ENCODE measurements at places on chromosomes 2 and 18.

- DNase-seq = no peak
Measured at GRCh38 chr2:190062601-190063000, at the start of gene MSTN. TSS of gene MSTN (minus strand) at chr2:190062729. CDS start at chr2:190062596, 133 bp downstream.

DNA sequence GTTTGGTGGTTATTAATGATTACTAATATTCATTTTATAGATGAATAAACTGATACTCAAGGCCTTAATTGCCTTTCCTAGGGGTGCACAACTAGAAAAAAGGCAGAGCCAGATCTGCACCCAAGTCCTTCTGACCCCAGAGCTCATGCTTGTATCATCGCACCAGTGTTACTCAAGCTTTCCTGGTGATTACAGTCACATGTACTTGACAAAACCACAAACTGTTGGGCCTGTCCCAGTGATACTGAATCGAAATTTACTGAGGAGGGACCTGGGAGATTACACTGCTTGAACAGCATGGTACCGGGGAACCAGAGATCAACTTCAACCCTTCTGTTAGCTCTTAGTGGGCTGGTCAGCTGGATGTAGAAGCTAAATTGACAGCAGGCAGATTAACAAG is 33.7 kb downstream of the FASTKD2 start:
- no peak for DNase-seq

DNA sequence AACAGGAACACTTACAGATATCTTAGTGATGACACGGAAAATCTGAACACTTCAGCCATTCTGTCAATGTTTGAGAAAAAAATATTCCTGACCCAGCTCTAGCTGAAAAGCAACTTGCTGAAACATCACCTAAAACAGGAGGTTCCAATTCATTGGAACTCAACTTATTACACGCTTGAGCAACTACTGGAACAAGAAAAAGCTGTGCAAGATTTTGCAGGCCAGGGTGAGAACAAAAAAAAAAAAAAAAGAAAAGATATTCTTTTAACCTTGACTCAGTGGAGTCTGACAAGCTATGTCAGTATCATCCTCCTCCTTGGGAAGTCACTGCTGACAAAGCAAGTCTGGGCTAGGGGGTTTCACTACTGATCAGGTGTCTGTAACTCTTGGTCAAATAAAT is 351.0 kb downstream of the SS18 start:
- no peak for DNase-seq

DNA sequence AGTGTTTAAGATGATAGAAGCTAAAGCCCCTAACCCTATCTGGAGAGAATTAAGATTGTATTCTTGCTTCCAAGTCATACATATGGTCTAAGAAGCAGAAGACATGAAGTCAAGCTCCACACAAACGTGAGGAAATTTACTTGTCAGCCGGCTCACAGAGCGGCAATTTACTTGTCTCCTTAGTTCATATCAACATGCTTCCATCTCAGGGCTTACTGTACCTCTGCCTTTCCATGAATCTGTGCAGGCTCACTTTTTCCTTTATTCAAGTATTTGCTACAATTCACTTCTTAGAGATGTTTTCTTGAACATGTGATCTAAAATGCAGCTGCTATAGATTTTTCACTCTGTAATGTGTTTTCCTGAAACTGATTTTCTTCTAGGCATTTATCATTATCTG is 1386.4 kb downstream of the LRP1B start:
- no peak for DNase-seq

GRCh38 chr2:557635-558301 is 119.4 kb downstream of the TMEM18 start:
- no peak for DNase-seq

- no peak for DNase-seq
Measured at GRCh38 chr18:80210312-80211083, 36.8 kb downstream of the PARD6G start.

GRCh38 chr2:197500503-197501131 is 438 bp downstream of the HSPE1 start:
- DNase-seq = no peak

- DNase-seq = no peak
Measured at GRCh38 chr2:144630459-144631215, 110.7 kb upstream of the ZEB2 start.

GRCh38 chr2:143732076-143732475 is 602.9 kb downstream of the ARHGAP15 start:
- no peak for DNase-seq

DNA sequence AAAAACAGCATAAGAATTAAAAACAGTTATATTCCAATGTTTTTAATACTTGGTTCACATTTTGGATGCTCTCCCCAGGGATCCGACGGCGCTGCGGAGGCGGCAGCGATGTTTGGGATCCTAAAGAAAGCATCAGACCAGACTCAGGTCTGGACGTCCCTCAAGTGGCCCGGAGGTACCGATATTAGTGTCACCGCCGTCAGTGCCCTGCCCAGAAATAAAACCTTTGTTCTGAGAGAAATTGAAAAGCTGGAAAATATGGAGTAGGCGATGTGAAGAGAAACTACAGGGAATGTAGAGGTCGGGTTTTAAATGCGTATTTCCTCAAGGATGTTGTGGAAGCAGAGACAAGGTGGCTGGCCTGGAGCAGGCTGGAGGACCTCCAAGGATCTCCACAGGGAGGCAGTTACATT is 683 bp upstream of the TBC1D8 start:
- no peak for DNase-seq

GRCh38 chr2:37652199-37652640 is 19.2 kb downstream of the CDC42EP3 start:
- peak; percentile 72 for DNase-seq

GRCh38 chr18:9986156-9986930 is 72.5 kb downstream of the VAPA start:
- DNase-seq = no peak

GRCh38 chr2:119106301-119106897 is 52.2 kb downstream of the C1QL2 start:
- DNase-seq = peak; percentile 2

DNA sequence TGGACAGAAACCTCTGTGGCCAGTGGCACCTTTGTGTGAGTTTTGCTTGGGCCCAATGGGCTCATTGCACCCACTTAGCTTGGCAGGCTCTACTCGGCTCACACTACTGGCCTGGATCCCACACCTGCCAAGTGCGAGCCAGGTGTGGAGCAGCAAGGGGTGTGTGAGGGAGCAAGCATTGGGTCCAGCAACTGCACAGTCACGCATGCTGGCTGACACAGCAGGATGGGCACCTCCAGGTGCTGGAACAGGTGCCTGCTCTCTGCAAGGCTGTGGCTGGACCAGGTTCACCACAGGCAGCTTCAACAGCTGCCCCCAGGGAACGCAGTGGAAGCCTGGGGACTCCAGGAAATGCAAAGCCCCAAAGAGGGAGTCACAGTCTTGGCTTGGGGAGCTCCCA is 94.2 kb downstream of the DOK6 start:
- no peak for DNase-seq

DNA sequence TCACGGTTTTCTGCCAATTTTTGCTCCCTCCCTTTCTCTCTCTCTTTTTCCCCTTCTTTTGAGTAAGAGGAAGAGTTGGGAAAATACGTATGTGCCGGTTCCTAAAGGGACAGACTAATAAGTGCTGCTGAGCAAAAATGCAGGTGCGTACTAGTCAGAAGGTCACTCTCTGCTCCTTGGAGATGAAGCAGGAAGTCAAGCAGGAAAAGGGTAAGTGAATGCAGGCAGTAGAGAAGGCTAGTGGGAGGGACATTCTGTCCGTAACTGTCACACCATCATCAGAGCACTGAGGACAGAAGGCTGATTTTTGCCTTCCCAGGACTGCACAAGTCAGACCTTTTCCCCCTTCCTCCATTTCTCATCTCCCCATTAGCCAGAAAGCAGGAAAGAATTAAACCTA is 105.7 kb downstream of the CDH2 start:
- DNase-seq = no peak

DNA sequence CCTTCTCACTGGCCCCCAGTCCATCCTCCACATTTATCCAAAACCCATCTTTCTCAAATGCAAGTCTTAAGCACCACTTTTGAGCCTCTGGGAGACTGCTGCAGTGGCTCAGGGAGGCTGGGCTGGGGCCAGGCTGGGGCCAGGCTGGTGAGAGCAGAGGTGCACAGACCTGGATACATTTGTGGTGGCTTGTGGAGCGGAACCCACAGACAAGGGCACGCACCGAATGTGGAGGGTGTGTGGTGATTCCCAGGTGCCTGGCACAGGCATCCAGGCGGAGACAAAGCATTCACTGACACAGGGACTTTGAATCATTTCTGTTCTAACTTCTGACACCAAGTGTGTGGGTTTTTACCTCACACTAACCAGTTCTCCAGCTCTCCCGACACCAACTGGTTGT is 42.2 kb upstream of the MGAT4A start:
- no peak for DNase-seq

GRCh38 chr2:24429197-24430074 is 61.6 kb upstream of the NCOA1 start:
- no peak for DNase-seq

GRCh38 chr2:174009488-174010223 is 44.5 kb upstream of the SP3 start:
- DNase-seq = no peak

DNA sequence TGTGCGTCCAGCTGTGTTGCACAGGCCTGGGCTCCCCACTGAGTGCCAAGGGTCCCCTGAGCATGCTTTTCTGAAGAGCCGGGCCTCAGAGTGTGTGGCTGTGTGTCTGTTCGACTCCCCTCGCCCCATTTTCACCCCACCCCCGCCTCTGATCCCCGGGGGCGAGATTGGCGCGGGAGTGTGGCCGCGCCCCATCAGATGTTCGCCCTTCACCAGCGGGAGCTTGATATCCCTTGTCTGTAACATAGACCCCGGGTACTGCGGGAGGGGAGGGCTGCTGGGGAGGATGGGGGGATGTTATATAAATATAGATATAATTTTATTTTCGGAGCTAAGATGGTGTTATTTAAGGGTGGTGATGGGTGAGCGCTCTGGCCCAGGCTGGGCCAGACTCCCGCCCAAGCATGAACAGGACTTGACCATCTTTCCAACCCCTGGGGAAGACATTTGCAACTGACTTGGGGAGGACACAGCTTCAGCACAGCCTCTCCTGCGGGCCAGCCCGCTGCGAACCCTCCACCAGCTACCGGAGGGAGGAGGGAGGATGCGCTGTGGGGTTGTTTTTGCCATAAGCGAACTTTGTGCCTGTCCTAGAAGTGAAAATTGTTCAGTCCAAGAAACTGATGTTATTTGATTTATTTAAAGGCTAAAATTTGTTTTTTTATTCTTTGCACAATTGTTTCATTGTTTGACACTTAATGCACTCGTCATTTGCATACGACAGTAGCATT is 1.5 kb downstream of the RHOB start:
- DNase-seq = no peak

GRCh38 chr2:207875473-207876212 is 105.9 kb upstream of the FZD5 start:
- DNase-seq = no peak

DNA sequence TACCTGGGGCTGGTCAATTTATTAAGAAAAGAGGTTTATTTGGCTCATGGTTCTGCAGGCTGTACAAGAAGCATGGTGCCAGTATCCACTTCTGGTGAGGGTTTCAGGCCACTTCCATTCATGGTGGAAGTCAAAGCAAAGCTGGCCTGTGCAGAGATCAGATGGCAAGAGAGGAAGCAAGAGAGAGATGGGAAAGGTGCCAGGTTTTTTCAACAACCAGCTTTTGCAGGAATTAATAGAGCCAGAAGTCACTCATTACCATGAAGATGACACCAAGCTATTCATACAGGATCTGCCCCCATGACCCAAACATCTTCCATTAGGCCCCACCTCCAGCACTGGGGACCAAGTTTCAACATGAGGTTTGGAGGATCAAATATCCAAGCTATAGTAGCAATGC is 56.8 kb upstream of the ST3GAL5 start:
- no peak for DNase-seq

- DNase-seq = no peak
Measured at GRCh38 chr2:114968748-114969400, 526.4 kb downstream of the DPP10 start.

- DNase-seq = no peak
Measured at GRCh38 chr18:60112369-60112768, 212.6 kb downstream of the PMAIP1 start.

GRCh38 chr2:19363474-19363778 is 5.0 kb upstream of the OSR1 start:
- DNase-seq = no peak

DNA sequence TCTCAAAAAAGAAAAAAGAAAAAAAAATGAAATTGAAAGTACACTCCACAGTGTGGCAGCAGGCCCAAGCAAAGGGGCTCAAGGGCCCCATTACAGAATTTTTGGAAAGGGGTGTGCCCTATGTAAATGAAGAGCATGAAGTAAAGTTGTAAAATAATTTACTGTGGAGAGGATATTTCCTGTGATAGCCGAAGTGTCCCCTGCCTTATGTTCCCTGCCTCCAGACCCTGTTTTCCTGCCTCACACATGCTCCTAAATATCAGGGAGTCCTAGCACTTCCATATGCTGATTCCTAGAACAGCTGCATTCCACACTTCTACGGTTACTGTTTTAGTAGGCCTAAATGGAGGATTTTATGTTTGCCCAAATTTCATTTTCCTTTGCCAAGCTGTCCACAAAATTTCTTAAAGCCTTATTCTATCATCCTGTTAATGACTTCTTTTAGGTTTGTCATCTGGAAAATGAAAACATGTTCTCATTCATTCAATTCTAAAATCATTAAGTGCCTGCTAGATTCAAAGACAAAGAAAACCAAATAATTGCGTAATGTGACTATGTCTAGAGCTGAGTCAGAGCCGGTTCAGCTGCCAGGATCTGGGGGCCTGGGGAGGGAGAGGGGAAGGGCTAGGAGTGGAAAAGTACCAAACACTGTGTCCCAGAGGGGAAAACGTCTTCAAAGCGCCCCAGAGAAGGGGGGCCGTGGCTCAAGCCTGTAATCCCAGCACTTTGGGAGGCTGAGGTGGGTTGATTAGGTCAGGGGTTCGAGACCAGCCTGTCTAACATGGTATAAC is 25.9 kb upstream of the IMPA2 start:
- DNase-seq = peak; percentile 75

- DNase-seq = no peak
Measured at GRCh38 chr2:196712867-196713266, 73.4 kb downstream of the CCDC150 start.

DNA sequence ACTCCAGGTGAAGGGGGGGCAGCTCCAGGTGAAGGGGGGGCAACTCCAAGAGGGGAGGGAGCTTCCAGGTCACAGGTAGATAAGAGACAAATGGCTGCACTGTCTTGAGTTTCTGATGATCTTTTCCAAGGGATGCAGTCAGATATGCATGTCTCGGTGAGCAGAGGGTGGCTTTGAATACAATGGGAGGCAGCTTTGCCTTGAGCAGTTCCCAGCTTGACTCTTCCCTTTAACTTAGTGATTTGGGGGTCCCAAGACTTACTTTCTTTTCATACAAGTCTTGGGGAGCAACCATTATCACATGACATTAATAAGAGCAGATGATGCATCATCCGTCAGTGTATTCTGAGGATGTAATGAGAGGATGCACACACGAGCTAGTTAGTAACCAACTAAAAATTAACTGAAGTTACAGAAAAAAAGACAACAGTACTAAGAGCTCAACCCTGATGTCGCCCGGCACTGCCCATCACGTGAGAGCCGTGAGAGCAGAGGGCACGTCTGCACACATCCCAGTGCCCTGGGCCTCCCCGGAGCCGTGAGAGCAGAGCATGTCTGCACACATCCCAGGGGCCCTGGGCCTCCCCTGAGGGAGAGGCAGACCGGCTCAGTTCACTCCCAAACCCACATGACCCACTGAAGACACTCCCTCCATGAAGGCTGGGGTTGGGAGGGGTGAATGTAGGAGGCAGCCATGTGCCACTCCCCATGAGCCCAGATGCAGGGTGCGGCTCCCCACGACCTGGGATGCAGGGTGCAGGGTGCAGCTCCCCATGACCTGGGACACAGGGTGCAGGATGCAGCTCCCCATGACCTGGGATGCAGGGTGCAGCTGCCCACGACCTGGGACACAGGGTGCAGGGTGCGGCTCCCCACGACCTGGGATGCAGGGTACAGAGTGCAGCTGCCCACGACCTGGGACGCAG is 39.4 kb downstream of the PXDN start:
- DNase-seq = no peak

Measured in smooth muscle cell of the brain vasculature (primary cell).